ENCODE measurements at places on chromosomes 3 and 15. TPM values are rescaled to one million over a fixed set of nuclear protein-coding genes. Genes with fewer than 3 reads are reported as not detected.
A peak's percentile ranks its signal among the peaks of the same experiment; 100 is the strongest.

Gene TNNC1
- total RNA-seq: 35.6 TPM

Gene DUOX2
- total RNA-seq: 2.0 TPM

Gene CIP2A
- 2.6 TPM for total RNA-seq

Gene ARPIN
- total RNA-seq: 28.5 TPM

Gene TXNRD3
- total RNA-seq: 11.7 TPM

Gene NEK10
- total RNA-seq: 60.3 TPM

Gene SETD5
- total RNA-seq: 178 TPM

GRCh38 chr3:420584-420983 is 224.0 kb downstream of the CHL1 start:
- no peaks in the 10 kb centered on the region for H3K27me3 ChIP-seq
- DNase-seq: no peak
- no peak overlapping the region for H3K4me3 ChIP-seq
- no peak overlapping the region for H3K27ac ChIP-seq
- H3K36me3 ChIP-seq: no peaks in the 10 kb centered on the region

GRCh38 chr3:47419083-47420043 is 38.5 kb downstream of the PTPN23 start:
- H3K27ac ChIP-seq: no peak overlapping the region
- no peak for DNase-seq
- H3K27me3 ChIP-seq: no peaks in the 10 kb centered on the region
- no peak overlapping the region for H3K4me3 ChIP-seq
- peaks cover 5% of the 10 kb centered on the region for H3K4me1 ChIP-seq

- no peak for DNase-seq
- H3K27ac ChIP-seq: no peak overlapping the region
- H3K4me1 ChIP-seq: peaks cover 3% of the 10 kb centered on the region
These were observed 34.7 kb downstream of the OXNAD1 start for GRCh38 chr3:16299746-16300145.

DNA sequence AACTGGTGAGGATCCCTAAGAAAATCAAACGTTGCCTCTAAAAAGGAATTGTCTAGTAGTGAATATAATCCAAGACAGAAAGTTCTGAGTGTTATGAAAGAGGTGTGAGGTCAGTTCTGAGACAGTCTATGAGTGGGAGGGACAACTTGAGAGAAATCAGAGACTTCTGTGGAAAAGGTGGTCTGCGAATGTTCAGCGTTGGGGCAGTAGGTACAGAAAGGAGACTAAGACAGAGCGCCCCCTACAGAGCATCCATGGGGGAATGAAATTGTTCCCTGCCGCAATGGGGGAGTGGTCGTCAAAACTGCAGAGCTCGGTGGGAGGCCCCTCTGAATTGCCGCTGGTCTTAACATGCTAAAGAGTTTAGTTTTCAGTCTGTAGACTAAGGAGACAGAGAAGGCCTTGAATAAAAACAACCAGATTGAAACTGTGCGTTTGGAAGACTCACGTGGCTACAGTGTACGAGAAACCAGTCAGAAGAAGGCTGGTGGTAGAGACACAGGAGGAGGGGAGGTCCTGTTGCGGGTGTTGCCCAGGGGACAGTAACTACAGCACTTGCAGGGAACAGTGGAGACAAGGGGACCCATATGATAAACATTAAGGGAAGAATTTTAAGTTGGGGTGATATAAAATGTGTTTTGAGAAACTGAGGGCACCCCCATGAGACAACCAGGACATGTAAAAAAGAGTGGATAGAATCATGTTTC is 6.9 kb downstream of the TNIK start:
- H3K4me3 ChIP-seq: no peak overlapping the region
- peak overlapping the region; percentile 14 for H3K27ac ChIP-seq
- peaks cover 8% of the 10 kb centered on the region for H3K4me1 ChIP-seq
- peak; percentile 34 for DNase-seq
- no peaks in the 10 kb centered on the region for H3K36me3 ChIP-seq
- no peaks in the 10 kb centered on the region for H3K27me3 ChIP-seq

- no peak overlapping the region for H3K27ac ChIP-seq
- DNase-seq: no peak
- H3K36me3 ChIP-seq: peaks cover 8% of the 10 kb centered on the region
- no peaks in the 10 kb centered on the region for H3K27me3 ChIP-seq
- H3K4me1 ChIP-seq: peaks cover 13% of the 10 kb centered on the region
These were observed 28.5 kb downstream of the EFCAB12 start for GRCh38 chr3:129399895-129400357.

DNA sequence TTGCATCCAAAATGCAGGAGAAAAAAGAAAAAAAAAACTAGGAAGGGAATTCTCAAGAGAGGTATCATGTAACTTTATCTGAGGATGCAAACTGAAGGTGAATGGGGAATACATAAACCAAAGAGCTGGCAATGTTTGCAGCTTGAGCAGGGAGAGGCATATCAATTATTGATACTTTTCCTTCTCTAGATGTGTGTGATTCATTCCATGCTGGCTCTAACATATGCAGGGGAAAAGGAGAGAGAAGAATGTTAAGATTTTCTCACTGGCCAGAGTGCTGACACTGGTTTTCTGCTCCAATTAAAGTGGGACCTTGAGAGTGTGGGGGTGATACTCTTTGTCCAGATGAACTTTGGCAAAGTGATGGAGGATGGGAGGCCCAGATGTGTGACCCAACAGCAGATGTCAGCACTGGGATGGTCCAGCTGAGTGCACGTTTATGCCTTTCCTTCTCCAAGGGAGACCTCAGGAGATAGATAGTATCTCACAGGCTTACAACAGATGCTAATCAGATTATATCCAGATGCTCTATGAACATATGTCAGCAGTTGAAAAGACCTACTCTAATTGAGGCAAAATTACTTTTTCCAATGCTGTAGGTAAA is 50.0 kb upstream of the PSMD6 start:
- H3K27me3 ChIP-seq: no peaks in the 10 kb centered on the region
- H3K4me1 ChIP-seq: peaks cover 14% of the 10 kb centered on the region
- no peak overlapping the region for H3K4me3 ChIP-seq

DNA sequence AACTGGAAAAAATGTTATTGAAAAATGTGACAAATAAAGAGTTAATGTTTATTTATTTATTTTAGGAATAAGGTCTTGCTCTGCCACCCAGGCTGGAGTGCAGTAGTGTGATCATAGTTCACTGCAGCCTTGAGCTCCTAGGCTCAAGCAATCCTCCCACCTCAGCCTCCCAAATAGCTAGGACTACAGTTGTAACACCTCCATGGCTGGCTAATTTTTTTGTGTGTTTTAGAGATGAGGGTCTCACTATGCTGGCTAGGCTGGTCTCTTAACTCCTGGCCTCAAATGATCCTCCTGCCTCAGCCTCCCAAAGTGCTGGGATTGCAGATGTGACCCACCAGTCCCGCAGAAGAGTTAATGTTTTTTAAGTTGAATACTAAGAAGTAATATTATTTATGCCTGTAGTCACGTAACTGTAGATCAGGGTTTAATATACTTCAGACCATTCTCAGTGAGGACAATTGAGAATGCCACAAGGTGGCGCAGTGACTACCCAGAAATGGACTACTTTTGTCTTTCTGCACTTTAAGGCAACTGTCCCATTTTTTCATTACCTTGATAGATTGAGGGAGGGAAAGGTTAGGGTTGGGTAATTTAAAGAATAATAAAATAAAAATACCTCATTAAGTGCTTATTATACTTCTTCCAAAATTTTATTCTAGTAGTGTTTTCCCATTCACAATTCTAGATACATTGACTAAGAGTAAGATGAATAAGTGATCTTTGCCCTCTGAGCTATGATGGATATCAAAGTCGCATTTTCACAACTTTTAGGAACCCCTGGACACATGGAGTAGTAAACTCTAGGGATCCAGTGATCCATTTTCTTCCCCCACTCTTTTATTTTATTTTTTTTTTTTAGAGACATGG is 6.0 kb downstream of the MUC13 start:
- H3K4me3 ChIP-seq: no peak overlapping the region
- peak; percentile 81 for DNase-seq
- H3K36me3 ChIP-seq: no peaks in the 10 kb centered on the region
- H3K4me1 ChIP-seq: no peaks in the 10 kb centered on the region

GRCh38 chr3:69406163-69406562 is 20.3 kb upstream of the FRMD4B start:
- no peak overlapping the region for H3K27ac ChIP-seq
- no peaks in the 10 kb centered on the region for H3K27me3 ChIP-seq
- H3K4me3 ChIP-seq: no peak overlapping the region
- DNase-seq: peak; percentile 95
- H3K36me3 ChIP-seq: peaks cover 16% of the 10 kb centered on the region
- peaks cover 11% of the 10 kb centered on the region for H3K4me1 ChIP-seq

DNA sequence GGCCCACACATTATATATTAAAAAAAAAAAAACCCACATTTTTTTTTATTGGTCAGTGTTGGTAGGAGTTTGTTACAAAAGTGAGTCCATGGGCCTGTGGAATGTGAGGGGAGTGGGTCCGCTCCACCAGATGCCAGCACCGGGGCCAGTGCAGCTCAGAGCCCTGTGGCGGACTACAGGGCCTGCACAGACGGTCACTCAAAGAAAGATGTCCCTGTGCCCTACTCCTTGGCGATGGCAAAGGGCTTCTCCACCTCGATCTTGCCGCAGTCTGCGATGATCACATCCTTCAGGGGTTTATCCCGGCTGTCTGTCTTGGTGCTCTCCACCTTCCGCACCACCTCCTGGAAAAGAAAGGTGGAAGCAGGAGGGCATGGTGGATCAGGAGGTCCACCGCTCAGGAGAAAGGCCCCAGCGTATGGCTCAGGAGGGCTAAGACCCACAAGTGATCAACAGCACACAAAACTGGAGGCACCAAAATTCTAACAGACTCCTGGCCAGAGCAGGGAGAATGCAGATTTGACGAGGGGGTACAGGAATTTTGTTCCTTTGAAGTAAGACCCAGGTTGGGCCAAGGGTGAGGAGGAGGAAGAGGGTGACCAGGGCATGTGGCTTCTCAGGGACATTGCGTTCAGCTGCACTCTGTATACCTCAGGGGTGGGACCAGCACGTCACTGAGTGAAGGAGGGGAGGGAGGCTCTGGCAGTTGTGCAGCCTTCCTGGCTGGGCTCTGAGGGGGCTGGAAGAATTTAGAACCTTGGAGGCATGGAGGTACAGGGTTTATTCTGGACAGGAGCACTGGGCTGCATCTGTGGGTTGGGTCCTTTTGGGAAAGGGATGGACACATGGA is 4.5 kb downstream of the SNX22 start:
- H3K4me1 ChIP-seq: peaks cover under 1% of the 10 kb centered on the region
- H3K27me3 ChIP-seq: no peaks in the 10 kb centered on the region
- H3K4me3 ChIP-seq: no peak overlapping the region
- DNase-seq: no peak

DNA sequence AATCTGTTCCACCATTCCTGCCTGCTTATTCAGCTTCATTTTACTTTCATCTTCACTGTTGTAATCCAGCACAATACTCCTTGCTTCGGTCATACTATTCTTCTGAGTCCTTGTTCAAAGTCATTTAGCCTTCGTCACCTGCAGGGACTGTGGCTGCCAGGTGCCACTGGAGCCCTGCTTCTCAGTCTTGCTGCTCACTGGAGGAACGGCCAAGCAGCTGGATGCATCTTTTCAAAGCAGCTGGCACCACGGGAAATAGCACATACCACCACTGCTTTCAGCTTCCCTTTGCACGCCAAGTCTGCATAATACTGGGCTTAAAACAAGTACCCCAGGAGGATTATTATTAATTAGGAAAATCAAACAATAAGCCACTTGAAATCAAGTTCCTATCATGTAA is 287.6 kb downstream of the BCHE start:
- H3K36me3 ChIP-seq: no peaks in the 10 kb centered on the region
- H3K27ac ChIP-seq: no peak overlapping the region
- DNase-seq: no peak
- H3K4me1 ChIP-seq: no peaks in the 10 kb centered on the region

GRCh38 chr3:62503516-62503915 is 130.2 kb upstream of the FEZF2 start:
- DNase-seq: no peak
- H3K4me1 ChIP-seq: peaks cover 3% of the 10 kb centered on the region
- no peaks in the 10 kb centered on the region for H3K36me3 ChIP-seq

- no peaks in the 10 kb centered on the region for H3K27me3 ChIP-seq
- no peak overlapping the region for H3K27ac ChIP-seq
- no peak for DNase-seq
- H3K4me3 ChIP-seq: no peak overlapping the region
- no peaks in the 10 kb centered on the region for H3K36me3 ChIP-seq
- no peaks in the 10 kb centered on the region for H3K4me1 ChIP-seq
These were observed 22.8 kb downstream of the PLS1 start for GRCh38 chr3:142618917-142619461.

GRCh38 chr15:95263751-95264150 is 1032.4 kb downstream of the MCTP2 start:
- no peak overlapping the region for H3K4me3 ChIP-seq
- peak overlapping the region; percentile 6 for H3K27ac ChIP-seq
- H3K4me1 ChIP-seq: peaks cover 41% of the 10 kb centered on the region
- no peaks in the 10 kb centered on the region for H3K36me3 ChIP-seq
